Chondrocyte (in vitro differentiated cells): ENCODE measurements at places on chromosomes 13 and 19.

DNA sequence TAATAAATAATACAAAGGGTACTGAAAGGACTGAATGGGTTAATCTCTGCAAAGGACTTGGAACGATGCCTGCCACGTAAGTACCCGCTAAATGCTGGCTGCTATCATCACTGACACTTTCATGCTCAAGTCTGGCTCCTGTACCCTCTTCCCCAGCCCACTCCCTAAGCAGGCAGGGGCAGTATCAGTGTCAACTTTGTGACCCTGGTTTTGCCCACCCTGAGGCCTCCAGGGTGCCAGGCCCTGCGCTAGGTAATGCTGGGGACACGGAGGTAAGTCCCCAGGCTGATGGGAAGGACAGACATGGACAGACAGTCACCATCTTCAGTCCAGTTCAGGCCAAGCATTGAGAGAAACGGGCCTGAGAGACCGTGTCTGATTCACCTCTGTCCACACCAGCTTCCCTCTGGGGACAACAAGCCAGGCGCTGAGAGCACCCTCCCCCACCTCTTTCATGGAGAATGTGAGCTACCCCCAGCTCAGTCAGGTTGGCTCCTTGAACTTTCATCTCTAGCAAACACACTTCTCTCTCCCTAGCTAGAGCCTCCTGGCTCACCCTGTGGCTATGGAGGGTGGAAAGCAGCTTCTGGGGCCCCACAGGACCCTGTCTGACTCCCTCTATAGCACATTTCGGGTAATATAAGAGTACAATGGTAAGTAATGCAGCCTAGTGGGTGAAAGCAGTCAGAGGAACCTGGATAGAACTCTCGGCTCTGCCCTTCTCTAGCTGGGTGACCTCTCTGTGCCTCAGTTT lies 800 bp downstream of the ETFB start:
- DNase-seq, result no peak

DNA sequence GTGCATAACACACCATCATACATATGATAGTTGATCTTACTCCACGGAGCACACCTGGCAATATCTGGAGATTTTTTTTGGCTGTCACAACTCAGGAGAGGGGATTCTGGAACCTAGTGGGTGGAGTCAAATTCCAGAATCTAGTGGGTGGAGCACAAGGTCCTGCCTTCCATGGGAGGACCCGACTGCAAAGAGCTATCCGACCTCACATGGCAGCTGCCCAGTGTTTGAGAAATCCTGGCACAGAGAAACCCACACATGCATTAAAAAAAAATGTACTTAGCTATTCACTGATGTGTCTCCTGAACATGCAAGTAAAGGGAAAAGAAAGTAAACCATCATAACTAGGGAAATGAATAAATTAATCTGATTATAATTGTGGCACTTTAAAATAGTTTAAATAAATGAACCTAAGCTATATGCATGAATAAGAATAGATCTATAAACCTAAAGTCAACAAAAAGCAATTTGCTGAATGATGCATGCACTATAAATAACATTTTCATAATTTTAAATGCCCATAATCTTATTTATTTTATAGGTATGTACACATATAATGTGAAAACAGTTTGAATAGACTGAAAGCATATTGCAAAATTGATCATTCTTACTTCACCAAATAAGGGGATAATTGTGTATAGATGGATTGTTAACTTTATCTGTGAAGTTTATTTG lies 300.3 kb downstream of the MYO16 start:
- DNase-seq, result no peak

DNA sequence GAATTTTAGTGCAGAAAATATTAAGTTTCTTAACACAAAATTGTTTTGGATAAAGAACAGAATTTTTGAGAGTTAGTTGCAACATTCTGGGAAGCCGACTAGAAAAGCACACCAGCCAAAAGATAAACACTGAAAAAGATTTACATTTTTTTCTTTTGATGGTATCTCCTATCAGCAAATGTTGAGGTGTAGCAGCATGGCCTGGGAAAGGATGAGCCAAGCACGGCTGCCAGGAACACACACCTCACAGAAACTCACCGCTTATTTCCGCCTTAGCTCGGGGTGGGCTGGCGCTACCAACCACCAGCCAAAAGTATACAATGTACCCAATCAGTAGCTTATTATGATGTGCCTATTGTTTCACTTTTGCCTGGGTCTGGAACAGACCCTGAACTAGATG lies 134.7 kb downstream of the MIPEP start:
- DNase-seq, result no peak

DNA sequence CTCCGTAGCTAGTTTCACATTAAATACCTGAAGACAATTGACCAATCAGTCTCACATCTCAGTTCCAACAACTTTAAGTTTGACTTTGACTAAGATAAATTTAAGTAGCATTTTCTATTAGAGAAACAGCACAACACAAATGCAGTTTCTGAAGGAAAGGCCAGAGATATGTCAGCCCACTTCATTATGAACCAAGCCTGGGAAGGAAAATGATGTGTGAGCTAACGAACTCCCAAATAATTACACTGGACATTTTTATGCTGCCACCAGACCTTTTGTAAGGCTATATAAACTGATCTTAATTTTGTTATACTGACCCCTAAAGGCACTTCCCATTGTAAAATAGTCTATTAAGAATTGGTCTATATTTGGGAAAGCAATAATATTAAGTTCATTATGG lies 57.9 kb upstream of the DACH1 start:
- DNase-seq, result no peak

DNA sequence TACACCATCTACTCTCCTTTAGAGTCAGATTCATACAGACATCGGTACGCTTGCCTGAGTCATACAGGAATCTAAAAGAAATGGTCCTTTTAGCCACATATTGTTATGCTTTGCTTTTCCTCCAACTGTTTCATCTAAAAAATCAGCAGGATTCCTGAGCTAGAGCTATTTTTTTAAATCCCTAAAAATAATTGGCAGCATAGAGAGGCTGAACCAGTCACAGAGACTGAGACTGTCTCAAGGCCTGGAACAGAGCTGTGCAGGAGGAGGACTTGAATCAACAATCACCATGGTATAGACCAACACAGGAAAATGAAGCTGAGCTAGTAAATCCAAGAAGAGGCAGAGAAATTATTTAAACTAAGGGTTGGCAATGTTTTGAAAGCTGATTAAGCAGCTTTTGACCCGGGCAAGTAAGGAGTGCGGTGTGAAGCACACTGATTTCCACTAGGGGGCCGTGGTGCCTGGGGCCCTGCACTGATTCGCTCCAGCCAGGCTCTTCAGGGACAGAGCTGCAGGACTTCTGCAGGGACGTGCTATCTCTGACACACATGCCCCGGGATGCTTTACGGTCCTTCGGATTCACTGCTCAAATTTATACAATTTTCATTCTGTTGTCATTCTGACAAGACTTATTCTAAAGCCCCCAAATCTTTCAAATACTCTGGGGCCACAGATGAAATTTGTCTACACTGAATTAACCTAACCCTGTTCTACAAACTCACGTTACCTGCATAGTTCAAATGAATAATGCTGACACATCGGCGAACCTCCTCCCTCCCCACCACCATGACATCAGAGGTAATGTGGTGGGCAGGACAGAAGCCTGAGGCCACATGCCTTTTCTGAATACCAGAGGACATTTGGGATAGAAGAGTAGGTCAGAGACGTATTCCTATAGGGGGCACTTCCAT lies 87.6 kb upstream of the SLC15A1 start:
- DNase-seq, result no peak
